ENCODE measurements at places on chromosomes 12 and 14. TPM values are rescaled to one million over a fixed set of nuclear protein-coding genes. Genes with fewer than 3 reads are reported as not detected.

The CLEC2A gene
- not detected for total RNA-seq

The C1QL4 gene
- total RNA-seq: not detected

The MYH6 gene
- not detected for total RNA-seq

The HOTAIR gene
- not detected for total RNA-seq

The SLC38A4 gene
- 0.12 TPM for total RNA-seq

The BDKRB2 gene
- total RNA-seq: 6.7 TPM

The RNASE3 gene
- not detected for total RNA-seq

The OR6C2 gene
- total RNA-seq: not detected

The KRT6C gene
- not detected for total RNA-seq

The MANSC1 gene
- total RNA-seq: 9.8 TPM

All from cardiac ventricle fibroblast (primary cell).